NCI-H524 treated with DMSO at 0.1 percent for 48 hours (cell line): ENCODE measurements at places on chromosomes 12 and 14.

DNA sequence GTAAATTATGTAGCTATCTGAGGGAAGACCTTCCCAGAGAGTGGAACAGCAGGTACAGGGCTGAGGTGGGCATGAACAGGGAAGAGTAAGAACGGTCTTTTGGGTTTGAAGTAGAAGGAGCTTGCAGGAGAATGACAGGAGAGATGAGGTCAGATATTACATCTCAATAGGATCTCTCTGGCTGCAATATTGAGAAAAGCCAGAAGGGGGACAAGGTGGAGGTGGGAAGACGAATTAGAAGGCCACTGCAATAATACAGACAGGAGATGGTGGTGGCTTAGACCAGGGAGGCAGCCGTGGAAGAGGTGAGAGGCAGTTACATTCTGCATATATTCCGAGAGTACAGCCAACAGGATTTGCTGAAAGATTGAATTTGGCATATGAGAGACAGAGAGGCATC is 310.2 kb downstream of the APAF1 start:
- no peak for DNase-seq

DNA sequence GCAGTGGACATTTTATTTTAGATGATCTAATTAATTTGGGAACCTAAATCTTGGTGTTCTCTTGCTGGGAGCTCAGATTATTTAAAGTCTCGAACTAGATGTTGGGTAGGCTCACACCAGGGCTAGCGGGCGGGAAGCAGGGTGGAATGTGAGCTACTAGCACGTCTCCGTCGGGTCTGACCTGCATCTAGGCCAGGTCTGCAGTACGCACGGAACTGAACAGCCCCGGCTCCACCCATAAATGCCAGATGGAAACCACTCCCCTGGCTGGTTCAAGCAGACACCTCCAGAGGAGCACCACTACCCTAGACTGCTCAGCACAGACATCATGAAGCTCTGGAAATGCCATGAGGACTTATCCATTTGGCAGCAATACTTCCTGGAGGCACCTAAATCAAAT is 10.3 kb downstream of the ZNF605 start:
- DNase-seq = no peak

DNA sequence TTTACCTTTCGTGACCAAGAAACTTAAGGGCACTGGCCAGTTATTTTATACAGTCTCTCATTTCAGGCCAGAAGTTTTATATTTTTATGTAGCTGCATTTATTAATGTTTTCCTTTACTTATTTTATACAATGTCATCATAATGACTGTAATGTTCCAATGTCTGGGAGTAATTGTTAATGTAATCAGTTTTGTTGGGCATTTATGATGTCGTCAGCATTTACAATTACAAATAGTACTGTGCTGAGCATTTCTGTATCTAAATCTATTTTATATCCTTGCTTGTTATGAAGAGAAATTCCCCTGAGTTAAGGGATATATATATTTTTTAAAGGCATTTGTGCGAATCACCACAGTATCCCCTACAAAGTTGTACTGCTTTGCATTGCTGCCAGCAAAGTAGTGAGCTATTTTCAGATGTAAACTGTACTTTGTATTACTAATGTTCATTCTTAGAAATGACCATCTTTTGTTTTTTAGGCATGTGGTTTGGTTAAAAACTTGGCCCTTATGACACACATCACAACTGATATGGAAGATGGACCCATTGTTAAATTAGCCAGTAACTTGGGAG is 74.4 kb downstream of the POLR3B start:
- DNase-seq = no peak

DNA sequence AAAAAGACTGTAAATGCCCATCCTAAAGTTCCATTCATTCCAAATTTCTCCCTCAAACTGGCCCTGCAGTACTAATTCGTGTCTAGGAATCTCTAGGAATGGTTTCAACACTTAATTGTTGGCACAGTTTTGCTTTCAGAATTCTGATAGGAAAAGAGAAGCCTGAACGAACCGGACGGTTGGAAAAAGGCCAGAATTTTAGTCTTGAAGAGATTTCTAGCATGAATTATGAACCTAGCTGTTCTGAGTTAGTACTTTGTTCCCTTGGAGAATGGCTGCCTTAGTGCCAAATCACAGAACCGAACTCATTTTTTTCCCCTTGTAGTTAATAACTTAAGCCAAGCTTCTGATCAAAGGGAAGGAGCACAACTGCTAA is 262.6 kb downstream of the ADAMTS20 start:
- no peak for DNase-seq

DNA sequence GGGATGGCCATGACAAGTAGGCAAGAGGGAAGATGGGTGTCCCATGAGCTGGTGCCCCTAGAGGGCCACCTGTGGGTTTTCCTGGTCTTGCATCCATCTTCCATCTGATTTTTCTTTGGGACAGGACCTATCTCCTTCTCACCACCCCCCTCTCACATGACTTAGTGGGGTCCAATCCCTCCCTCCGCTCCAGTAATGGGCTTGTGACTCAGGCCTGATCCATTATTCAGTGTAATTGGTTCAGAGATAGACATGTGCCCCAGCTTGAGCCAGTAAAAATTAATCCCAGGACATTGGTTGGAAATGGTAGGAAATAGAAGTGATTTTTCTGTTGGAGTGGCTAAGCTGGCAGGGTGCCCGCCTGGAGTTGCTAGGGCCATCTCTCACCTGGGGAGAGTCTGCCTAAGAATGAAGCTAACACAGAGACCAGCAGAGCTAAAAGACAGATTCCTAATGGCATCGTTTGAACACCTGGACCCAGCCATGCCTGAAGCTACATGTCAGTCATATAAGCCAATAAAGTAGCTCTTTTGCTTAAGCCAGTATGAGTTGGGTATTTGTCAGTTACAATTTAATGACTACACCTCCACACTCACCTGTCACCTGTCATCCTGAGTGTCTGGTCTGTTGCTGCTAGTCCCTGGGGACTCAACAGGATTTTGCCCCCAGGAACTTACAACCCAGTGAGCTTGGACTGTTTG is 14.7 kb downstream of the RASAL1 start:
- no peak for DNase-seq

GRCh38 chr12:3882896-3883564 is 9.8 kb upstream of the PARP11 start:
- DNase-seq = no peak

DNA sequence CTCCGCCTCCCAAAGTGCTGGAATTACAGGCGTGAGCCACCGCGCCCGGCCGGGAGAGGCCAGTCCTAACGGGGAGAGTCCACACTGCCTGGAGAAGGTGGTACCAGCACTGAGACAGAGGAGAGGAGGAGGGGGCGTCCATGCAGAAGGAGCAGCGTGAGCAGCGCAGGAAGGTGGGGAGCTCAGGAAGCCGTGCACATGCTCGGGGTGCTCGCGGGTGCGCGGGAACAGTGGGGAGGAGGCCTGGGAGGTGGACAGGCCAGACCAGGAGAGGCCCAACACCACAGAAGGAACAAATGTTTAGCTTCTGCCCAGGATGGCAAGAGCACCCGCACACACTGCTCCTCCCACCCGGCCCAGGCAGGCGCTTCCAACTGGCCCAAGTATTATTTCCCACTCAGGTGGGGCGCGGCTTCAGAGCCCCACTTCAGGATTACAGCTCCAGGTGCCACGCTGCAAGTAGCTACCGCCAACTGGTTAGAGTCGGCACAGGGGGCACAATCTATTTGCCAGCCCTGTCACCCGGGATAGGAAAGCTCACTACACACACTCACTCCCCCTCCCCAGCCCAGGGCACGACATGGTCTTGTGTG is 80.8 kb upstream of the BCL11B start:
- DNase-seq = no peak

DNA sequence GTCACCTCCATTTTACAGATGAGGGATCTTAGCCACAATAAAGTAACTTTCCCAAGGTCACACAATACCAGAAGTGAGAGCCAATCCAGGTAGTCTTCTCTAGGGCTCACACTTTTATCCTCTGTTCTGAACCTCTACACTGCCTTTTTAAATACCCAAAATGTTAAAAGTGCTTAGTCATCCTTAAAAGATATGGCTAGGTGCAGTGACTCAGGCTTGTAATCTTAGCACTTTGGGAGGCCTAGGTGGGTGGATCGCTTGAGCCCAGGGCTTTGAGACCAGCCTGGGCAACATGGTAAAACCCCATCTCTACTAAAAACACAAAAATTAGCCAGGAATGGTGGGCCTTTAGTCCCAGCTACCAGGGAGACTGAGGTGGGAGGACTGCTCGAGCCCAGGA is 104.1 kb upstream of the PPP4R3A start:
- DNase-seq = no peak

GRCh38 chr14:100374270-100374669 is 51.1 kb downstream of the SLC25A47 start:
- DNase-seq = no peak

DNA sequence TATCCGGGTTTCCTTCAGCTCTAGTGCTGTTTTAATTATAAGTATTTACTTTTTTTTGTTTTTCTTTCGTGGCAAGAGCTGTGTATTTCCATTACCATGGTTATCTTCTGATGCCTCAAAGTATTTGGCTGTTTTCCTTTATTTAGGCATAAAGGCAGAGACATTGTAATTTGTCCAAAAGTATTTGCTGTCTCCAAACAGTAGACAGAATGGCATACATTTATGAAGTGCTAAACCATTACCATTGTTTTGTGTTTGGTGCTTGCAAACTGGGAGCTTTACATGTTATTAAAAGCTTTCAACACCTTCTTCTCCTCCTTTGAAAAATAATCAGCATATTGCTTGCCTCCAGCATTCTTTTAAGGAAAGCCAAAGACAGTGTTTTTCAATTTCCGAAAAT is 46.3 kb downstream of the FLRT2 start:
- DNase-seq = no peak

DNA sequence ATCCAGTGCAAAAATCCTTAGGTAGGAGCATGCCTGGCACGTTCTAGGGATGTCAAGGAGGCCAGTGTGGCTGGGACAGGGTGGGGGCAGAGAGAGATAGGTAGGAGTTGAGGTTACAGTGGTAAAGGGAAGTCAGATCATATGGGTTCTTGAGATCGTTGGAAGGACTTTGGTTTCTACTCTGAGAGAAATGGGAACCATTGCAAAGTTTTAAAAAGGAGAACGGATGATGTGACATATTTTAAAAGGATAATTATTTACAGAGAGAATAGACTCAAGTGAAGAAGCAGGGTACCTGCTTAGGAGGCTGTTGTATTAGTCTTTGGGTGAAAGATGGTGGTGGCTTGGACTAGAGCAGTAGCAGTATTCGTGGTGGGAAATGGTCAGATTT is 47.6 kb upstream of the ATP2B1 start:
- DNase-seq = no peak

- no peak for DNase-seq
Observed at GRCh38 chr12:30974746-30975500, 48.4 kb downstream of the TSPAN11 start.

DNA sequence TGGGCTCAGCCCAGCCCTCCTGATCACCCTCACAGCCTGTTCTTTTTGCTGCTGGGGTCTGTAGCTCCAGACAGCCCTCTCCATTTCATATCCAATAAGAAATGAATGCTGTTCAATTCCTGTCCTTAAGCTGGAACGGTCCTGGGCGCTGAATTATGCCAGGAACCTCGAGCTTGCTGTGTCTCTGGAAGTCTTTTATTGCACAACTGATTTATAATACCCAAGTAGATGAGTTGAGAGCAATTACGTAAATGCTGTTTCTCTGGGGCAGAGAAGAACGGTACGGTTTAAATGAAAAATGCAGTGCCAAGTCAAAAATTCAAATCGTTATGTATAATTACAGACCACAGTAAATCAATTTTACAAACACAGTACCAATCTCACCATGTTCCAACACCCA is 161.0 kb downstream of the SAMD4A start:
- no peak for DNase-seq

DNA sequence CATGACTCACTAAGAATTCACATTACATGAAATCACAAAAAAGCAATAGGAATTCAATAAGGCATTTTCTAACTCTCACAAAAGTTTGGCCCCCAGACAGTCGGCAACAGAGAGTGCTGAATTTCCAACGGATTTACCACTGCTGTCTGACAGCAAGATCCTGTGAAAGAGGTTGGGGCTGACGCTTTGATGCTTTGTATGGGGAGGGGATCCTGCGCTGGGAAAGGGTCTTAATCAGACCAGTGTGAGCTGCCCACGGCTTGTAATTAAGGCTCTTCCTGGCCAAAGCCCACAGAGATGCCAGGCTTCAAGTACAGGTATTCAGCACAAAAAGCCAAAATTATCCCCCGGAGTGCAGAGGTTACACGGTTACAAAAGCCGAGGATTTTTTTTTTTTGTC is 66.8 kb upstream of the TMCC3 start:
- no peak for DNase-seq

GRCh38 chr14:92387578-92387977 is 64.6 kb downstream of the SLC24A4 start:
- no peak for DNase-seq

- DNase-seq = no peak
Observed at GRCh38 chr12:8658346-8658745, 4.3 kb downstream of the MFAP5 start.

GRCh38 chr14:61972711-61973110 is 210.5 kb downstream of the SNAPC1 start:
- no peak for DNase-seq

GRCh38 chr14:21311614-21312013 is 31.7 kb downstream of the RPGRIP1 start:
- DNase-seq = no peak

DNA sequence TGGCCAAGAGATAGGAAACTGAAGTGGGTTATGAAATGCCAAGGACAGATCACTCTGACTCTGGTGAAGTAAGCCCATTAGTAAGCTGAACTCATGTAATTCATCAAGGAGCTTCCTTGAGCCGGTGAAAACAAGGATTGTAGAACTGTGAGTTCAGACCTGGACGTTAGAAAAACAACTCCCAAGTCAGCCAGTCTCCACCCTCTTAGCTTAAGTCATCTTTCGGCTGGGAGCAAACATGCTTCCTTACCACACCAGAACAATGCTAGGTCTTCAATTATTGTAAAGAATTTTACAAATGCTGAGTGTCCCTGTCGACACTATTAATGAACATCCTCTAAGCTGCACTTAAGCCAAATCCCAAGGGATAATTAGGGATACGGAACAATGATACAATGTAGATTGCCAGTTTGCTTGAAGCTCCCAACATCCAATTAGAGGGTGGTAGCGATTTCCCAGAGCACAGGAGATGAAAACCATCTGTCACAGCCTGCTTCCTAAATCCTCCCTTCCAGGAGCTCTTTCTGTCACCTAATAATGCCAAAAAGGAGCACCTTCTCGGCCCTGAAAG is 45.7 kb upstream of the VASH1 start:
- peak; percentile 100 for DNase-seq

DNA sequence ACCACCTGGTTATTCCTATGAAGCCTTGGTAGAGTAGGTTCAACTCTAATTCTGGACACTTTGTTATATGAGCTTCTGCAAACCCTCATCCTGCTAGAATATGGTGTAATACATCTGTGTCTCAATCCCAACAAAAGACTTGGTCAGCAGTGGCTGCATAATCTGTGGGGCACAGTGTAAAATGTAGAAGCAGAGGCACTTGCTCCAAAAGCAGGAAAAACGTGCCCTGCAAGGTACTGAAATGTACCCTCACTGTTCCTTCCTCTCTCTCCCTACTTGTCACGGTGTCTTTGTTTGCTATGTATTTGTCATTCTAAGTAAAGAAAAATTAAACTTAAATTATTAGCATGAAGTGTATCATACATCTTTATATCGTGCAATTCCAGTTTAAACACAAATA is 267.9 kb downstream of the BCL11B start:
- DNase-seq = no peak
